ENCODE measurements at places on chromosomes 2 and 18.
A peak's percentile ranks its signal among the peaks of the same experiment; 100 is the strongest.

GRCh38 chr18:39434223-39434920 is 1868.8 kb upstream of the CELF4 start:
- DNase-seq, result no peak

DNA sequence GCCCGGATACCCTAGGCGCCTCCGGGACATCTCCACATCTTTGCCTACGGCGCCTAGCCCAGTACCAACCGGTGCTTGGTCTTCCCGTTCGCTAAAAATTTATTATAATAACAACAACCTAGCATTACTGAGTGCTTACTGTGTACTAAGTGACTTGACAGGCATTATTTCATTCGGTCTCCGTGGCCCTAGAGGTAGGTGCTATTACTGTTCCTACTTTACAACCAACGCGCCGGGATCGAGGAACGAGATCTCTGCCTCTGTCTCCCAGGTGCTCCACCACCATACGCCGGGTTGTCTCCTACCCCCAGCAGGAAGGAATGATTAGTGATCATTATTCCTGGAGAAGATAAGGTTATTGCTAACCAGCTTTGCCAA is 657 bp upstream of the BIN1 start:
- DNase-seq, result no peak

DNA sequence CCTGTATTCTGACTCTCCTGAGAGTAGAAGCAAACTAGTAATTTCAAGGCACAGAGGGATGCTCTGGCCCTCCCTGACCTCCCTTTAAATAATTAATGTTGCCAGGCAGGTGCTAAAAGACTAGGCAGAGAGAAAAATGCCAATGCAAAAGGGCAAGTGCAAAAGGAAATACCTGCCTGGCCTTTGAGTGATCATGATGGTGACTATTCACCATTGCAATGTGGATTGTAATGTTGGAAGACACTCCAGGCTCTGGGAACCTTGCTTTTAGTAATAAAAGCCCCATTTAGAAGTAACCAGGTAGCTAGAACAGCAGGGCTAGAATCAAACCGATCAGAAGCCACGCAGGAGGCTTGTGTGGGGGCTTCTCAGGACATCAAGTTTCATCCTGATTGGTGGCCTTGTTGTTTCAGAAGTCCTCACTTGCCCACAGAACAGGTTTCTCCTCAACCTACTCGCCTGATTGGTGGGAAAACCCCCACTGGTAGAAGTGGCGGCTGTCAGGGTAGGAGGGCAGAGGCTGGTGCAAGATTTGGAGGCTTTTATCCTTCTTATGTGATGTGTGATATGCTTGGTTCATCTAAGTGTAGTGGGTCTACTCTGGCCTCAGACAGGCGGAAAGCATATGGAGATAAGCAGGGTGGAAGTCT is 16.0 kb upstream of the CHRNA1 start:
- no peak for DNase-seq

DNA sequence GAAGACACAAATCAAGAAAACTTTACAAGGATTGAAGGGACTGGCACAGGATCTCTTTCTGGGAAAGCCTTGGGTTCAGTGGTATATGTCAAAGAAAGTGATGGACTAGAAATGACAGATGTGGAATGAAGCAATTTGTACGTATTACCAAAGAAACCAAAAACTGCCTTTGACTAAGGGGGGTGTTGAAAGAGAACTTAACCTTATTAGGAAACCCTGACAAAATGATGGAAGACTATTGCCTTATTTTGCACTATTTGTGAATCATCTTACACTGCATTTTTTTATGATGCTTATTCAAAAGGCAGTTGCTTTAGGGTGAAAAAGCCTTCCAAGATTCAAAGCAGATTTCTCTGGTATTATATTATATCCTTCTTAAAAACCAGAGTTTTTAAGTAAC is 4.0 kb downstream of the TSGA10 start:
- DNase-seq, result no peak

GRCh38 chr18:48923746-48924629 is 26.8 kb downstream of the SMAD7 start:
- no peak for DNase-seq

DNA sequence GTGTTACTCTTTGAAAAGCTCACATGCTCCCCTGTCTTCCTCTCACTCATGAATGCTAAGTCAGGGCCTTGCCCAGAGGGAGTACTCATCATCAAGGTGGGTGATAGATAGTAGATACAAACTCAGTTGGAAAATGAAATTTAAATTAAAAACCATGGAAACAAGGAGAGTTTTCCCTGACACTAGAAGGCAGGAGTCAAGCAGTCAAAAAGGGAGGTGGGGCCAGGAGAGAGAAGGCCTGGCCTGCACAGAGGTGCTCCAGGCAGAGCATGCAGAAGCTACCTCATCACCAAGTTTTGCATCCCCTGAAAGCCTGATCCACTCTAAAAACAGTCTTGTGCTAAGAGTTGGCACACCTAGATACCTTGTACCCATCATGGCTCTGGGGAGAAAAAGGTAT is 143.7 kb downstream of the MYO5B start:
- no peak for DNase-seq

DNA sequence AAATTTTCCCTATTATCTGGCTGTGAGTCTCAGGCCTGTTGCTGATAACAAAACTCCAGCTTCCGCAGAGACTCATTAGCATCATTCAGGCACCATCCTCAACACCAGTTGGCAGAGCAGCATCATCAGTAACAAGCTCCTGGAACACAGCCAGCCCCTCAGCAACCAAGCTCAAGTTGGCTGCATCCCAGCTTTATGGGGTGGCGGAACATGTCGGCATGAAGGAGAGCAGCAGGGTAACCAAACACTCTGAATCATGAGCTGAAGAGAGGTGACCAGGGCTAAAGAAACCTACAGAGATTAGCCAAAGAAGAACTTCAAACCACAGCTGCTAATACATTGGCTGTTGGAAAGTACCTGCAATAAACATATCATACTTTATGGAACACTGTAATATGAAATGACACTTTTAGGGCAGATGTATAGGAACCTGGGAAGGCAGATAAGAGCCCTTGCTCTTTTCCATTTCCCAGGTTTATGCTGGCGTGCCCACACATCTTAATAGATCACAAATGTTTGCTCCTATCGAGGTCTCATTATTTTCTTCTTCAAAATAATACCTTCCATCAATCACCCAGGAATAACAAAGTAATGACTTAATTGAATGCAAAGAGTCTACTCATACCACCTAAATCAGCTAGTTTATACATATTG is 63.8 kb downstream of the PDE11A start:
- peak; percentile 43 for DNase-seq

DNA sequence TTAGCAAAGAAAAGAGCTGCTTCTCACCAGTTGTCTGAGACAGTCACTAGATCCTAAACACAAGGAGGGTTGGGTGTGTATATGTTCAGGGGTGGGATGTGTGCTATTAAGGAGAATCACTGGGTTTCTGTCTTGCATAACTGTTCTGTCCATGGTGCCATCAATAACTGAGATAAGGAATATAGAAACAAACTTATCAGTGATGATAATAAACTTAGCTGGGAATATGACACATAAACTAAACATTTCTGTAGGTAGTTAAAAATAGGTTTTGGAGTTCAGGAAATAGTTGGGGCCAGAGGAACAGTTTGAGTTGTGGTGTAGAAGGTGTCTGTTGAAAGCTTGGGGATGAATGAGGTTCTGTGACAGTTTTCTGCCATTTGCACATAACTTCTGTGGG is 17.4 kb downstream of the NAPG start:
- no peak for DNase-seq

GRCh38 chr18:44392933-44393332 is 287.8 kb upstream of the SETBP1 start:
- no peak for DNase-seq

GRCh38 chr2:29583548-29584156 is 337.7 kb downstream of the ALK start:
- no peak for DNase-seq

DNA sequence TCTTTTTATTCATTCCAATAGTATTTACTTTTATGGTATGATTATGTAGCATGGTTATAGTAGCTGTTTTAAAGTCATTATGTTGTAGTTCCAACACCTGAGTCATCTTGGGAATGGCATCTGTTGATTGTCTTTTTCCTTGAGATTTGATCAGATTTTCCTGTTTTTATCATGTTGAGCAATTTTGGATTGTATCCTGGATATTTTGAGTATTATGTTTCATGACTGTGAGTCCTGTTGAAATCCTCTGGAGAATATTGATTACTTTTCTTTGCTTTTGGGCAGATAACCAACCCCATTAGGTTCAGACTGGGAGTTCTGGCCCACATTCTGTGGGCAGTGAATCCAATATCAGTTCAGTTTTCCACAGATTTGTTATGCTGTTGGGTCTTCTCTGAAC is 163.2 kb upstream of the SPRED2 start:
- no peak for DNase-seq

DNA sequence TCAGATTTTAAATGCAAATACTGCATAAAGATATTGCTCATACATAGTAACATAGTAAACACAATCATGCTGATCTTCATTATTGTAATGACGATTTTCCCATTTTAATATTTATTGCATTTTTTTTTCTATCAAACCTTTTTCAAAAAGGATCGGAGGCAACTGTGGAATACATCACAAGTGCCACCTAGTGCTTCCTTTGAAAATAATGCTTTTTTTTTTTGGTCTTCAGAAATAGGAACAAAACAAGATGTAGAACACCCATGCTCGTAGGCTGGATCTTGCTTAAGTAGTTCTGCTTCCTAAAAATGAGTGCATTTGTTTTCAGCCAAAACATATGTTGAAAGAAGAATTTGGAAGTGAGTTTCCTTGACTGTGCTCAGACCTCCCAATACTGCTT is 35.7 kb upstream of the GPR155 start:
- DNase-seq, result no peak

DNA sequence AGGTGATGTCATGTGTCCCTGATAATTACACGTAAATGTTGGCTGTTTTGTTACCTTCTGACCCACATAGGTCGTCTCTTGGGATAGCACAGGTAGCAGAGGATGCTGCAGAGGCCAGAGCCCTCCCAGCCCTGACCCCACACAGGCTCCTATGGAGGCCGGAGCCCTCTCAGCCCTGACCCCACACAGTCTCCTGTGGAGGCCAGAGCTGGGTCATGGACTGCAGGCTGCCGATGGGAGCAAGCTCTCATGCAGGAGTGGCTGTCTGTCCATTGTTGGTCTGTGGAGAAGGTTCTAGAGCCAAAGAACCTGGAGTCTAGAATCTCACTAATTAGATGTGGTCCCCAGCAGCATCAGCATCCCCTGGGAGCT is 155.5 kb downstream of the LDLRAD4 start:
- DNase-seq, result no peak

DNA sequence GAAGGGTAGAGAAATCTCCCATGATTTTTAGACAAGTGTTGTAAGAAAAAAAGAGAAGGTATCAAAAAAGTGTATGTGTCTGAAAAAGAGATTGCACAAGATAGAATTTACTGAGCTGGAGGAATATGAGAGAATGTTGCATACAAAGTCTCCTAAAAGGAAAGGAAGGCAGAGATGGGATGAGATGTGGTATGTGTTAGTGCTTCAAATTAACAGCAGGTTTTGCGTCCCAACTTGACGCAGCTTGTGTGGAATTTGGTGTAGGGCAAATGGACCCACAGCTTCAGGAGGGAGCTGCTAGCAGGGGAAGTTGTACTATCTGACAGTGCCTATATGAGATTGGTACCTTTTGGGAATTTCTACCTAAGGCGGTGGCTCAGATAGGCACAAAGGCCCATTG is 9.0 kb upstream of the RASGRP3 start:
- DNase-seq, result no peak

- no peak for DNase-seq
Measured at GRCh38 chr2:189134485-189134884, 45.1 kb downstream of the COL5A2 start.

- no peak for DNase-seq
Measured at GRCh38 chr2:208006833-208007232, 18.5 kb downstream of the PLEKHM3 start.

GRCh38 chr18:33115917-33116316 is 324.6 kb downstream of the CCDC178 start:
- DNase-seq, result no peak

DNA sequence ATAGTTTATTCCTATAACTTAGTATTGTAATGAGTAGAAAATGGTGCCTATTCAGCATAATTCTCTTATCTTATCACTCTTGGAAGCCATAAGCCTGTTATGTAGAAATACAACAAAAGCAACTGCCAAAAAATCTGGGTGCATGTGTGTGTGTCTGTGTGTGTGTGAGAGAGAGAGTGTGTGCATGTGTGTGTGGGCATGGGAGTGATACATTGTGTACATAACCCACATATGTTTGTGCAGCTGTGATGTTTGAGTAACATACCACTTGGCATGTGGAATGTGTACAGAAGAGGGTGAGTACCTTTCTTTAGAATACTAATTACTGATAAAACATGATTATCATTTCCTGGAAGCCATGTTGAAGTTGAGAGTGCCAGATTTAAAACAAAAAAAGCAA is 642.3 kb upstream of the SYT4 start:
- peak; percentile 64 for DNase-seq

- no peak for DNase-seq
Measured at GRCh38 chr2:161161074-161161706, 962 bp downstream of the TANK start.

- no peak for DNase-seq
Measured at GRCh38 chr2:15323227-15323626, 237.9 kb downstream of the NBAS start.

GRCh38 chr2:71688530-71688929 is 235.2 kb downstream of the DYSF start:
- DNase-seq, result no peak

GRCh38 chr2:186575302-186575701 is 14.6 kb upstream of the ITGAV start:
- no peak for DNase-seq

Data from NCI-H1417 treated with DMSO at 0.1 percent for 48 hours (cell line).